Mesenchymal stem cell (in vitro differentiated cells and primary cell): ENCODE measurements at places on chromosomes 2 and 18.

DNA sequence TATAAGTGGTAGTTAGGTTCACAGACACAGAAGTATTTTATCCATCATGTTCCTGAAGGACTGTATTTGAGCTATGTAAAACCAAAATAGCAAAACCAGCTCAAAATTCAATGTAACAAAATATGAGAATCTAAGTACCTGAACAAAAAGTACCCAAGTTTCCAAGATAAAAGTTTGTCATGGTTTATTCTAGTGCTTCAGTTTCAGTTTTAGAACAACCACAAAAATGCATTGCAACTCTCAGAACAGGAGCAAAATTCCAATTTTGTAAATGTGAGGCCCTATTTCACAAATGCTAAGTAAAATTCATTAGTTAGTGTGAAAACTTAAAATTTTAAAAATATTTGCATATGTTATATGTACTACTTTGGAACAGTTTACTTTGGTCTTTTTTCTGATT, 5.0 kb upstream of the ALPK2 start:
- no peak for DNase-seq

GRCh38 chr2:1816414-1816911, 72.1 kb upstream of the PXDN start:
- no peak for DNase-seq

DNA sequence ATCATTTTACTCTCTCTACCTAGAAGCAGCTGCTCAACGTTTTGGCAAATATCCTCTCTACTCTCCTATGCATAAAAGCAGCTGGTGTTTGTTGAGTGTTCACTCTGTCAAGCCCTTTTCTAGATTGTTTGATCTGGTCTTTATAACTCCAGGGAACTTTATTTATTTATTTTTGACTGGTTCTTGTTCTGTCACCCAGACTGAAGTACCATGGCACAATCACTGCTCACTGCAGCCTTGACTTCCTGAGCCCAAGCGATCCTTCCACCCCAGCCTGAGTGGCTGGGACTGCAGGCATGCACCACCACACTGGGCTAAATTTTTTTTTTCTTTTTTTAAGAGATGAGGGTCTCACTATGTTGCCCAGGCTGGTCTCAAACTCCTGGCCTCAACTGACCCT, 12.7 kb downstream of the CATIP start:
- DNase-seq = no peak

GRCh38 chr18:41703744-41704530, 251.1 kb upstream of the PIK3C3 start:
- peak; percentile 63 for DNase-seq

- no peak for DNase-seq
These were observed 25.0 kb upstream of the SPP2 start for GRCh38 chr2:234025466-234025865.

GRCh38 chr2:181426672-181427071, 30.5 kb upstream of the ITGA4 start:
- no peak for DNase-seq

DNA sequence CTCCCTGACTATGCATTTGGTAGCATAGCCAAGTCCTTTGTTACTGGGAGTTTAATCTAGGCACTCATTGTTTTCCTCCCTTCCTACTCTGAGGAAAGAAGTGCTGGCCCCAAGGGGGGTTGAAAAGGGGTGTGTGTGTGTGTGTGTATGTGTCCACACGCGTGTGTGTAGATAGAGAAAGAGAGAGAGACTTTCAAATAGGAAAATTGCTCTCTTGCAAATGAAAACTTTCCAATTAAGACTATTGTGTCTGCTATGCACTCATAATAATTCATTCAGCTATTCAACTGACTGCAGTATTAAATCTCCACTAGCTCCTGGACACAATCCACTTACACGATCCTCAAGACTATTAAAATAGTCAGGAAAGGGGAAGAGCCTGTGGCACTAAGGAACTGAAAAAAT, 92.9 kb upstream of the CSRNP3 start:
- DNase-seq = no peak

DNA sequence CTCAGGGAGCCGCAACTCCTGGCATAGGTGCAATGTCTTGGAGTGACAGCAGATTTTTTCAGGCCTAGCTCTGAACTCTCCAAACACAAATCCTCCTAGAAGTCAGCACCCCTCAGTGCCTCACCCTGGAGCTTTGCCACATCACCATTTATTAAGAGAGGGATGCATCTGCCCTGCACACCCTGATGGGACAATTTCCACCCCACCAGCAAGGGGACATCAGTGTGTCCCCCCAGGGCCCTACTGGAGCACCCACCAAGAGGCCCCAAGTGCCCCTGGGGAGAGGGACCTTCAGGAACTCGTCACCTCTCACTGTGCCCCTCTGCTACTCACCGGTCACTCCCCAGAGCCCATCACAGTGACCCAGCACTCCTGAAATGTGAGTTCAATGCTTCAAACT, 144.7 kb downstream of the NDUFA10 start:
- no peak for DNase-seq

DNA sequence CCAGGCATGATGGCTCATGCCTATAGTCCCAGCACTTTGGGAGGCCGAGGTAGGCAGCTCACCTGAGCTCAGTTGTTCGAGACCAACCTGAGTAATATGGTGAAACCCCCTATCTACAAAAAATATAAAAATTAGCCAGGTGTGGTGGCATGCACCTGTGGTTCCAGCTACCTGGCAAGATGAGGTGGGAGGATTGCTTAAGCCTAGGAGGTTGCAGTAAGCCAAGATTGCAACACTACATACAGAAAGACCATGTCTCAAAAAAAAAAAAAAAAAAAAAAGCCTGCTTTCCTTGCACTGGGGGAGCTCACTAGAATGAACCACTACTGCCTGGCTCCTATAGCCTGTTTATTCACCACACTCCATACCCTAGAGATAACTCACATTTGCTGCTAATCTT, 7.4 kb upstream of the MAT2A start:
- no peak for DNase-seq
